Progenitor cell of endocrine pancreas (in vitro differentiated cells): ENCODE measurements at places on chromosomes 12 and 14.

DNA sequence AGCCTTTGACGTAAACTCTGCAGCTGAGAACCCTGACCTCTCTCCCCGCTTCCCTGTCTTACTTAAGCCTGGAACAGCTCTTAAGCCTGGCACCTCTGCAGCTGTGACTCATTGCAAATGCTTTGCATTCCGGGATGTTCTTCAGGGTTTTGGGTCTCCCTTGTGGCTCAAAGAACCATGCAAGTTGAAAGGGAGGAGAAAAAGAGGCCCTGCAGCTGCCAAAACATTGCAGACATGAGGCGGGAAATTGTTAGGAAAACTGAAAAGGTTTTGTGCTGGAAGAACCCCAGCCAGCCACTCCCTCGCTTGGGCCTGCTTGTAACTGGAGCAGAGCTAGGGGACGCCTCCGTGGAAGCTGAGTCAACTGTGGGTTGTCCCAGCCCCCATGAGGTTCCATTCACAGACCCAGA is 60.2 kb upstream of the FERMT2 start:
- no peak for DNase-seq

DNA sequence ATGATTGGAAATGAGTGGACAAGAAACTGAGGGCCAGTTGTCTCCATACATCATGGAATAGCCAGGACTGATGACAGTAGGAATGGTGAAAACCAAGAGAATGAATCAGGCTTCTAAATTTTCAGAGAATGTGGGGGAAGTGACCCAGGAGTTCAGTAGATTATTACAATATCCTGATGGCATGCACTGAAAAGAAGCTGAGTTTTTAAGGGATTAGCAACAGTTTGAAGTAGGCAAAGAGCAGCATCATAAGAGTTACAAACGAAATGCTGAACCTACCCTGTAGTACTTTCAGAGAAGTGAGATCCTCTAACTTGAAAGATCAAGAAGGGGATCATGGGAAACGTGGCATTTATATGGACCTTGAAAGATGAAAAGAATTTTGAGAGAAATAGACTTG is 13.2 kb downstream of the SLC2A14 start:
- DNase-seq = no peak

- no peak for DNase-seq
These were observed 175.3 kb downstream of the STXBP6 start for GRCh38 chr14:24874514-24875202.

DNA sequence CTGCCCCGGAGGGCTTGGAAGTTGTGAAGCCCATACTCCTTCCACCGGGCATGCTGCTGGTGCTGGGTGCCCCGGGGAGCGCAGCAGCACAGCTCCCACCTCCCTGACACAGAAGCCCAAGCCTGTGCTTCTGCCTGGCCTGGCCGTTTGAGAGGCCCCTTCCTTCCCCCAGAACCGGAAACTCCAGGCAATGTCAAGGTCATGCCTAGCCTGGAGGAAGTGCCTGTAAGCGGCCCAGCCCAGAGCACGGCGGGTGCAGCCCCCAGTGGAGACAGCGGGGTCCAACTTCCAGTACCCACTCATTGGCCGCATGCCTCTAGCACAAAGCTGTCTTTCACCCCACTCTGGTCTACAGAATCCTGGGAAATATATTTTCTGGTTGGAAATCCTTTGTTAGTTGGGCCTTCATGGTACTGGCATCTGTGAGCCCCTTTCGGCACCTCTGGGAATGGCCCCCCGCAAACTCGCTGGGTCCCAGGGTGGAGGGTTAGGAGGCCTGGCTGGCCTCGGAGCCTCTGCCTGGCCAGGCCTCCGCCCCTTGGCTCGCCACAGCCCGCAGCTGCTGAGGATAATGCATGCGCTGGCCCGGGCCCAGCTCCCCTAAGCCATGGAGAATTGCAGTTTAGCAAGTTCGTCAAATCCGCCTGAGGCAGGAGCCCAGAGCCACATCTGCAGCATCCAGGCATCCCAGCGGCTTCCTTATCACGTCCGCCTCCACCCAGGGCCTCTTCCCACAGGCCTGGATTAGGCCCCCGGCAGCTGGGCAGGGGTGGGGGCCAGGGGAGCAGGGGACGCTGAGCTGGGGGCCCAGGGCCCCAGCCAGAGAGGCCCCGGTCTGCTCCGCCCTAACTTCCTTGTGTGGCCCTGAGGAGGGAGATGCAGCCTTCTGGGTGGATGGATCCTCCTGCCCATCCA is 48.9 kb upstream of the DLK1 start:
- DNase-seq = no peak

- DNase-seq = no peak
These were observed 21.6 kb downstream of the ASPG start for GRCh38 chr14:104107101-104107581.

GRCh38 chr14:38384741-38385140 is 128.8 kb upstream of the CLEC14A start:
- no peak for DNase-seq

GRCh38 chr12:31362759-31363415 is 36.9 kb upstream of the SINHCAF start:
- no peak for DNase-seq

DNA sequence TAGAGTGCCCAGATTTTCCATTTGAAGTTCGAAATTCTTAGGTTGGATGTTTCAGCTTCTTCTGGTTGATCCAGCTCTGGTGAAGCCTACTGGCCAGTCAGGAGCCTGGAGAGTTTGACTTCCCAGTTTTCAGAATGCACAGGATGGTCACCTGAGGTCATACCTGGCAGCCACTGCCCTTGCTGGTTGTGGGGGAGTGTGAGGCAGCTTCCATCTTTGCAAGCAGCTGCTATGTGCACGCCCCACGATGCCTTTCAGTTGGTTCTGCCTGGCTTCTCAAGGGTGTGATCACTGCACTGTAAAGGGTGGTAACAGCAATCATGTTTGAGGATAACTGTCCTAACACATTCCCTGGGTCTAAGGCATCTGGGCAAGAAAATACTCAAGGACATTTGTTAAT is 15.4 kb downstream of the CCDC92 start:
- DNase-seq = no peak

DNA sequence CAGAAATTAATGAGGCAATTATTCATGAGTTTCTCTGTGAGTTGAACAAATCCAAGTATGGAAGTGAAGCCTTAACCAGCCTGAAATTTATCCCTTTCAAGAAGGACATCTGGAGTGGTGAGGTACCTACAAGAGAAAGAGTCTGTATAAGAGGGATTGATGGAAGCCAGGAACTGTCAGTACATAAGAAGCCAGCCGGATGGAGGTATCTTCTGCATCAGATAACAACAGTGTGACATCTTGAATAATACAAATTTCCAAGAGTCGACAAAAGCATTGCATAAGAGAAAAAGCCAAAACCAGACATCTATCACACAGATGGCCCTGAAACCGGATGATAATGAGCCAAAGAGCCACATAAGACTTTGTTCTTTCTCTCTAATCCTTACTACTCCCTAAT is 781.2 kb downstream of the FLRT2 start:
- DNase-seq = no peak

- DNase-seq = no peak
These were observed 1275.7 kb upstream of the FLRT2 start for GRCh38 chr14:84254290-84254689.

- DNase-seq = no peak
These were observed 14.2 kb downstream of the STON2 start for GRCh38 chr14:81385886-81386285.

GRCh38 chr12:42798811-42799438 is 209.4 kb upstream of the PRICKLE1 start:
- no peak for DNase-seq

GRCh38 chr12:1046727-1047126 is 55.7 kb downstream of the ERC1 start:
- no peak for DNase-seq

GRCh38 chr14:46197856-46198255 is 453.7 kb downstream of the RPL10L start:
- DNase-seq = no peak

GRCh38 chr14:95520346-95520745 is 3.9 kb upstream of the SYNE3 start:
- DNase-seq = no peak

- DNase-seq = no peak
These were observed 5.3 kb downstream of the CHGA start for GRCh38 chr14:92928258-92928629.

DNA sequence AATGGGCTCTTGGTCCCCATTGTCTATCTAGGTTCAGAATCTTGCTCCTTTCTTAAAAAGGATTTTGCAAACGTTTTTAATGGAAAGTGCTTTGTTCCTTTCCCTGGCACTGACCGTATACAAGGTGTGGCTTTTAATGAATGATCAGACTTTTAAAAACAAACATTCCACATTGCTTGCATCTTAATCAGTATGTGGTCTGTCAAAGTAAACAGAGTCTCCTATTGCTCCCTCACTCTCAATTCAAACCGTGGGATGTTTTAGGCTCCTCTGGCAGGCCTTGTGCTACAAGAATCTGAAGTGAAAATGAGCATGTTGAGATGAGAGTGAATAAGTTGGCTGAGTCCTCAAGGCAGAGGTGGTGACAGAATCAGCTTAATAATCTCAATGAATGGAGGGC is 107.0 kb downstream of the VRK1 start:
- DNase-seq = no peak

DNA sequence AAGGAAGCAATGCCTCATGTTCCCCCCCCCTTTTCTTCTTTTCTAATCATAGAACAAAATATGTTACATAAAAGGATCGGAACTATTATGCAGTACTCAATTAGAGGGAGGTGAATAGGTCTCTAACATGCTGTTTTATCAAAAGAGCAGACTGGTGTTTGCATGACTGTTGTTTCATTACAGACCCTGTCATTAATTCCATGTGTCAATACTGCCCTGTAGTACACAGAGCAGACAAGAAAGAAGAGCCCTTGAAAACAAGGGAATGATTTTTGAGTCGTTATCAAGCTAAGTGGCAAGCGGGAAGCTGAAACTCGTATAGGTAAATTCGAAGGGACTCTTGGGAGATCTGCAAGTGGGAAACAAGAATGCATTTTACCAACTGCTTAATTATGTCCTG is 76.9 kb upstream of the TMEM263 start:
- no peak for DNase-seq

GRCh38 chr12:54371328-54372112 is 7.2 kb upstream of the GPR84 start:
- DNase-seq = no peak

GRCh38 chr14:71414631-71415403 is 507.6 kb downstream of the PCNX1 start:
- no peak for DNase-seq

DNA sequence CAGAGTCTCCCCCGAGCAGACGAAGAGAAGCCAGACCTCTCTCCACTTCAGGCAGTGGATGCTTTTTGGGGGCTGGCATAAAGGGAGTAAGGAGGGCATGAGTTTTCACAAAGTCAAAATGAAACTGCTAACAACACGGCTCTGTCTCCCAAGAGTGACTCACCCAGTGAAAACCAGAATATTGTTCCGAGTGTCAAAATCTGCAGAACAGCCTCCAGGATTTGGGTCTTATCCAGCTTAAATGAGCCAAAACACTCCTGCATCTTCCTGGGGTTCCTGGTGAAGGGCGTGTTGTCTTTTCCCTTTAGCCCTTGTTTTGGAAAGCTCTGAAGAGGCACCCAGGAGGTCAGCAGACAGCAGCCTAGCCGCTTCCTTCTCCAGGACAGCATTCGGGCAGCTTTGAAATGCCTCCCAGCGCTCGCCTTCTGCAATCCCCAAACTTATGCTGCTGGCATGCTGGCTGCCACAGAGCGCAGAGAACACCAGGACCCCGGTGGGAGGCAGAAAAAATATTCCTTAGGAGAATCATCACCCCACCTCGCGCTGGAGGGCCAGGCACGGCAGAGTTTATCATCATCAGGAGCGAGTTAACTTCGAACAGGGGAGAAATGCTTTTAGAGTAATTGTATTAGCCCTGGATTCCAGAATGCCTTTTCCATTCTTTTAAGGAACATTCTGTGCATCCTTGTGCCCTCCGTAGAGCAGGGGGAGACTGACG is 117.7 kb upstream of the NCOR2 start:
- DNase-seq = no peak

DNA sequence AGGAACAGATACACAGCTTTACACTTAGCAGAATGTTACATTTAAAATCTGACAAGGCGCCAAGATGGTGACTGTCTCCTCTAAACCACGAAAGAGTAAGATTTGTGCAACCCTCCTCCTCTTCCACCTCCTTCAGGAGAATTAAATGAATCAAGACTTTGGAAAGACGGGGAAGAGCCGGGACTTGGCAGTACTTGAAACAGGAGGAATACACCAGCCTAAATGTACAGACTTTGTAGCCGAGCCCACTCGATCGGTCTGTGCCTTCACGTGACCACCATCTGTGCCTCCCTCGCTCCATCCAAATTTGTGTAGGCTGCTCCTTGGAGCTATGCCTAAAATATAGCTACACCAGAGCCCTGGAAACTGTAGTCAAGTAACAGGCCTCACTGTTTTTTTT is 38.3 kb downstream of the SSPN start:
- DNase-seq = no peak

- DNase-seq = no peak
These were observed 30.7 kb upstream of the HDAC7 start for GRCh38 chr12:47850153-47851084.

DNA sequence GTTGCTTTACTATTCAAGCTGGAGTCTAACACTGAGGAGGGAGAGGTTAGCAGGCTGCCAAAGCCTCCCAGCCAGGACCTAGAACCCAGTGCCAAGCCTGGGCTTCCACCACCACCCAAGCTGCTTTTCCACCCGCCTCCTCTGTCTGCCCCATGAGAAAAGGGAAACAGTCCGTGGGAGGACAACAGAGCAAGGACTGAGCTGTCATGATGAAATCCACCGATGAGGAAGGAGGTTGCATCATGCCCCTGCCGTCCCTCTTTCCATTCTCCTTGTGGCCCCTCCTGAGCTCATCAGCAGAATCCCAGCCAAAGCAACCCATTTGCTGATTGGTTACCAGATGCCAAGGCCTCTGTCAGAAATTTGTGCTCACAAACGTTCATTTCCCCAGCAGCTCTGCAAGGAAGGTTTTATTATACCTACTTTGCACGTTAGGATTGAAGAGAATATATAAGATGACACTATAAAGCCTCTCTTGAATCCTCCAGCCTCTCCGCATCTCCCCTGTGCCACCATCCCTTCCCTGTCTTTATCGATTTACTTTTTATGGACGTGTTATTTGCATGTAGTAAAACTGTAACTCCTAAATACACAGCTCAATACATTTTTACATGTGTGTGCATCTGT is 6.3 kb upstream of the SERPINA1 start:
- DNase-seq = no peak
